ENCODE measurements at places on chromosomes 13 and 19.

GRCh38 chr19:46536391-46536790 is 40.7 kb upstream of the PNMA8B start:
- no peak for DNase-seq

- peak; percentile 38 for DNase-seq
Measured at GRCh38 chr13:33931397-33932311, 113.7 kb downstream of the RFC3 start.

- no peak for DNase-seq
Measured at GRCh38 chr19:16002406-16003384, 53.9 kb downstream of the OR10H4 start.

GRCh38 chr13:43422116-43422515 is 364.7 kb downstream of the ENOX1 start:
- DNase-seq = no peak

- no peak for DNase-seq
Measured at GRCh38 chr19:38619361-38620174, 580 bp downstream of the EIF3K start.

- no peak for DNase-seq
Measured at GRCh38 chr19:45508417-45508860, 1.2 kb downstream of the VASP start.

GRCh38 chr13:62512194-62513141 is 1096.8 kb upstream of the PCDH20 start:
- peak; percentile 7 for DNase-seq

DNA sequence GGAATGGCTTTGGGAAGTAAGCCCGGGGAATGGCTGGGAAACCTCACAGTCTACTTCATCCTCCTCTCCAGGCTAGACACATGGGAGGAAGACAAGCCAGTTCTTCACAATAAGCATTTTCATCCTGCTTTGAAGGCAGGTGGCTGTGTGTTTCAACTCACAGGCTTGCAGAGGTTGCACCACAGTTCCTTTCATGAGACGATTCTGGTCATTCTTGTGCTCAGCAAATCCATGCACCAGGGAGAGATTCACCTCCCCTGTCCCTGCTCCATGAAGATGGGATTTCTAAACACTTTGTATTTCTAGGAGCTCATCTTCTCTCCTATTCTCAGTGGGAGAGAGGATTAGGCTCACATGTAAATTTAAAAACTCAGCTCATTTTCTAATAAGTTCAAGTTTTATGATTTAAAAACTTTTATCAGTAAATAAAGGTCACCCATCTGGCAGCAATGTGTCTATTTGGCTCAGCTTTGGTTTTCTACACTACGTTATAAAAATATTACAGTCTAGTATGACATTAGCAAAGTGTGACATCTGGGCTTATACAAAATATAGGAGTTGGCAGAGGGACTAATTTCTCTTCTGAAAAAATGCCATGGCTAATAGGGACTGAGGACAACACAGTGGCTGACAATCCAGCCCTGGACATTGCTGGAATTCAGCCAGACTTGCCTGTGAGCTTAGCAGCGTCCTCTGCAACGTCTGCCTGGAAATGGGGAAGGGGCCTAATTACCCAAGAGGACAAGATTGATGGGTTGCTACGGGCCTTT is 283.2 kb upstream of the SLC10A2 start:
- no peak for DNase-seq

Data from stromal cell of bone marrow (primary cell).